T-helper 22 cell (primary cell): ENCODE measurements at places on chromosomes 7 and 10.

DNA sequence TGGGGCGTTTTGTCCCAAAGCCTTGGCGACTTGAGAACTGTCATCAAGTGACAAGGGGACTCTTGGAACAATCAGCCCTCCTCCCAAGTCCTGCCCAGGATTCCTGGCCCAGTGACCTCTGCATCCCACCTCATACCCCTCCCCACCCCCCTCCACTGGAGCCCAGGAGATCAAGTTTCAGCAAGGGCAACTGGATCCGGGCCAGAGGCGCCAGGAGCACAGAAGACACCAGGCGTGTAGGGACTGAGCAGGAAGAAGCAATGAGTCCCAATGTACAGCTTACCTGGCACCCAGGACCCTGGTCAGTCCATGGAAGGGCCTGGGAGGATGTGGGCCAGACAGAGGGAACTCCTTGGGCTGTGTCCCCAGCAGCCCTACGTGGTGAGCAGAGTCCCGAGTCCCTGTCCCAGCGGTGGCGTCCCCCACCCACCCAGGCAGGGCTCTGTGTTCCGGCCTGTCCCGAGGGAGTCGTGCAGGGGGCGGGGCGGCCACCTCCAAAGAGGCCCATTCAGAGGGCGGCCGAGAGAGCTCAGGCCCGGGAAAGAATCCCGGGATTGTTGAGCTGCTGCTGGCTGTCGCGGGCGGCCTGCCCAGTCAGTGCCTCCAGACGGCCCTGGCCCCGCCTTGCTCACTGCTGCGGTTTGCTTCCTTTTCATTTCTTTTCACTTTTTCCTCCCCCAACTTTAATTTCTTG, 254.1 kb downstream of the TNS3 start:
- DNase-seq: no peak

DNA sequence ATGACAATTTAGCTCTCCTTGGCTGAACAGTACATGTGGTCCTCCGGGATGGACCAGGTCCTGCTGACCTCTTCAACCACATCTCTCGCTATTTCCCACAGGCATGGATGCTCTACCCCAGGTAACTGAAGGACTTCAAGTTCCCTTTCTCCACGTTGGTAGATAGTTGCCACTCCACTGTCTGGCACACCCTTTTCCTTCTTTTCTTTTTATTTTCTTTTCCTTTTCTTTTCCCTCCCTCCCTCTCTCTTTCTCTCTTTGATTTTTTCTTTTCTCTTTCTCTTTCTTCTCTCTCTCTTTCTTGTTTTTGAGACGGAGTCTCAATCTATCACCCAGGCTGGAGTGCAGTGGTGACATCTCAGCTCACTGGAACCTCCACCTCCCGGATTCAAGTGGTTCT, 2.8 kb upstream of the ACBD7 start:
- no peak for DNase-seq

GRCh38 chr10:29535012-29535777, 99.6 kb downstream of the SVIL start:
- DNase-seq: no peak

- no peak for DNase-seq
Measured at GRCh38 chr10:60950300-60950699, 6.3 kb upstream of the RHOBTB1 start.

GRCh38 chr10:4775808-4776207, 50.2 kb upstream of the AKR1E2 start:
- DNase-seq: no peak

GRCh38 chr7:16428672-16429071, 7.3 kb upstream of the CRPPA start:
- DNase-seq: no peak

- DNase-seq: no peak
Measured at GRCh38 chr10:55146032-55146431, 345.0 kb upstream of the PCDH15 start.

GRCh38 chr7:132113536-132114371, 462.5 kb downstream of the PLXNA4 start:
- DNase-seq: no peak

GRCh38 chr7:25495342-25496250, 267.3 kb upstream of the NPVF start:
- no peak for DNase-seq

- DNase-seq: no peak
Measured at GRCh38 chr10:6385665-6386064, 182.9 kb downstream of the PFKFB3 start.

DNA sequence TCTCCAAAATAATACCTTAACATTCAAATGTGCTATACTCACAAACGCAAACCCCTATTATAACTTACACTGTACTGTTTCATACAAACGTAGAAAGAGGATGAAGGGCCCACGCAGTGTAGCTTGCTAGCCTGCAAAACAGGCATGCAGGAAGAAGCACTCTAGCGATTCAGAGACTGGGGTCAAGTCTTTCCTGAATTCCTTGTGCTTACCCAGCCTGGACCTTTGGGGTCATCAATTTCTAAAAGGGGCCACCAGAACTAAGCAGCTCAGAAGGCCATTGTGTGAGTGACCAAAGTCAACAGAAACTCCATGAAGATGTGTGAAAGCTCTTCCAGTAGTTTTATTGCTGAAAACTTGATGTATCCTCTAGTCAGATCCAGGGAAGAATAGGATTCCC, 111.9 kb downstream of the SVIL start:
- no peak for DNase-seq

- DNase-seq: no peak
Measured at GRCh38 chr10:69049566-69049961, 38.3 kb upstream of the SRGN start.

- no peak for DNase-seq
Measured at GRCh38 chr10:42491001-42491592, 147.3 kb downstream of the ZNF33B start.

DNA sequence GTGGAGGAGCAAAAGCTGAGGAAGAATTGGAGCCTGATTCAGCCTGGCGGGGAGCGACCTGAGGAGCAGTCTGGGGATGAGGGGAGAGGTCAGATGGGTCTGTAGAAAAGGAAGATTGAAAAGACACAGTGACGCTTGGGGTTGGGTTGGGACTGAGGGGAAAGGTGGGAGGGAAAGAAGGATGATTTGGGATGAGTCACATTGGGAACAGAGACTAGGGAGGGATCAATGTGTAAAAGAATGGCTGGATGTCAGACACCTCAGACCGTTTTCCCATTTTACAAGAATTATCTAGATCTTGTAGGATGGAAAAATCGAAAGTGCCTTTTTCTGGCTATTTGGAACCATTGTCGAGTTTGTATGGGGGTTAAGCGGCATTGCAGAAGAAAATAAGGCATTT, 1076.5 kb downstream of the DNAJB9 start:
- no peak for DNase-seq
